ENCODE measurements at places on chromosomes 3 and 15.

- DNase-seq = no peak
Measured at GRCh38 chr3:120614765-120615164, 18.6 kb downstream of the NDUFB4 start.

DNA sequence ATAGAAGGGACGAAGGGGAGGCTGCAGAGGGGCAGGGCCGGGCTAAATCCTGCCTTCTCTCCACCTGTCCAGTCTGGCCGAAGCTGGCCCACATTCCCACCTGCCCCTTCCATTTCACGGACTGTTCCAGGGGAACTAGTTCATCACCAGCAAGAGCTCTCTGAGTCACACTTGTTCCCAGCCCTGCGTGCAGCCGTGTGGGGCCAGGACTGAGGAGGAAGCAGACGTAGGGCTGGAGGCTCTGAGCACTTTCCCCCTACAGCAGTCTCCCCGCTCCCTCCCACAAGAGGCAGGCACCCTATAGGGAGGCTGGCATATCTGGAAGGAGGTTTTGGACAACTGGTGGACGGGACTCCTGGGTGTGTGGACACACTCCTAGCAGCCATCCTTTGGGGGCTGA is 3.0 kb downstream of the ITIH4 start:
- DNase-seq = no peak

GRCh38 chr15:95440712-95441111 is 889.8 kb upstream of the NR2F2 start:
- no peak for DNase-seq

DNA sequence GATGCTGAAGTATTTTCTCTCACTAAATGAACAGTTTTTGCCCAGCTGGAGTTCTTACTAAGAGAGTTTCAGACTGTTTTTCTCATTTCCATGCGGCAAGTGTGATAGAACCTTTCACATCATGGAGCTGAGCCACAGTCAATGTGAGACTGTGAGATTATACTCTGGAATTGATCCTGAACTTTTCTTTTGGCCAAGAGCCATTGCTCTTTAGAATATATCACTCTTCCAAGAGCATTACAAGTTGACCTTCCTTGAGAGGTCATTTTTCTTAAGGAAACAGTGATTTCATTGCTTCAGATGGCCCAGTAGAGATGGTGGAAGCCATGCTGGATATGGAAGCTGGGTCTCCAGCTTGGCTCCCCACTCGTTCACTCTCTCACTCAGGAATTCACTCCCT is 212.9 kb upstream of the UMPS start:
- no peak for DNase-seq

DNA sequence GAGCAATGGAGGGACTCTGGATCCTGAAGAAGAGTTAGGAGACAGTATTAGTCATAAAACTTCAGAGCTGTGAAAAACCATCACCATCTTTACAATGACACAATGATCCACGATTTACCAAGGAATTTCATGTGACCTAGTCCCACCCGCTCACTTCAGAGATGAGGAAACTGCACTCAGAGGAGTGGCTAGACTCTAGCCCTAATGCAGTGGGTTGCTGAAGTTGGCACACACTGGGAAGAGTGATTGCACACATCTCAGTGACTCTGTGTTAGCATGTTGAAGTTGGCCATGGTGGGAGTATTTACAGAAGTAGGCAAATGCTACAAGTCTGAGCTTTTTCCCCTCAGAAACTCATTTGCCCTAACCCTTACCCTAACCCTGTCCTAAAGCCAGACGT is 35.2 kb upstream of the SPATA12 start:
- no peak for DNase-seq

DNA sequence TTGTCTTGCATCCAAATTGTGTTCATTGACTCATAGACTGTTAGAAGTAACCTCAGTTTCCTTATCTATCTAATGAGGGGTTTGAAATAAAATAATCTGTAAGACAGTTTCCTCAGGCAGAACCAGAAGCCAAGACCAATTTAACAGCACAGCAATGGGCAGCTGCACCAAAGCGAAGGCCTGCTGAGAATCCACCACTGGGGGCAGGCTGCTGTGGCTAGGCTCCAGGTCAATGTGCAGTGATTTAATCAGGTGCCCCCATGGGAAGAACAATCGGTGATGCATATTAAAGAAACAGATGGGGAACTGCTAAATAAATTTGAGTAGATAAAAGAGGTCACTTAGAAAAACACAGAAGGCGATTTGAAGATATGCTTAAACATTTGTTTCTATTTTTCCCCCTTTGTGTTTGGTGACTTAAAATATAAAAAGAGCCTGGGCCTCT is 28.0 kb upstream of the TMOD3 start:
- no peak for DNase-seq

DNA sequence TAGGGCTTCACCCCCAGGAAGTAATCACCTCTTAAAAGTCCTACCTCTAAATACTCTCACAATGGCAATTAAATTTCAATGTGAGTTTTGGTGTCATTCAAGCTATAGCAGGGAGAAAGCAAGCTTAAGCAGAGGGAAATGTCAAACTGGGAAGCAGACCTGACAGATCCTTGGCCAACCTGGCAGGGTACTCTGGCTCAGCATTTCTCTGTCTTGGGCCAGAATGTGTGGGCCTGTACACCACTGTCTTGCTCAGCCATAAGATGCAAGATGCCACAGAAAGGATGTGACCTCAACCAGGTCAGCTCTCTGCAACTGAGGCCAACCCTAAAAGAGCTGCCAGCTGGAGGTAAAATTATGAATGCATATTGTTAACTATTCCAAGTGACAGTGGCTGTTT is 130.6 kb upstream of the CMC1 start:
- DNase-seq = no peak

DNA sequence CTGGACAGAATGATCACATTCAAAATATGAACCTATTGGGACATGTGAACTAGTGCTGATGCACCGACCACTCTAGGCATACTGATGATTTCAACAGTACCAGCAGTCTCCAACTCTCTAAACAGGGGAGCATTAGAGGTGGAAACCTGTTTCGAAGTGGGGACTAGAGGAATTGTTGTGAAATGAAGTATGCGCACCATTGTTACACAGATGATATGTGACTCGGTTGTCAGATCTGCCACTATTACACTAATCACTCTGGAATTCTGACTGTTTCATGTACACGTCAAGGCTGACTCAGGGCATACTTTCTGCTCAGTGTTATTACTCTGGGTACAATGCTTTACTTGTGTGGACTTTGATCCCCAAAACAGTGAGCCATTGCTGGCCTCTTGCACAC is 198.2 kb upstream of the UBE2E2 start:
- no peak for DNase-seq

- DNase-seq = no peak
Measured at GRCh38 chr3:178297740-178298139, 238.5 kb upstream of the KCNMB2 start.

GRCh38 chr15:38440353-38441129 is 13.4 kb upstream of the FAM98B start:
- DNase-seq = peak; percentile 32

- no peak for DNase-seq
Measured at GRCh38 chr3:127738192-127738840, 65.6 kb downstream of the ABTB1 start.
